Stomach (tissue), 19 donors: ENCODE measurements at places on chromosomes 4 and X. TPM values are rescaled to one million over a fixed set of nuclear protein-coding genes. Genes with fewer than 3 reads are reported as not detected.

LUZP4 gene
- not detected for total RNA-seq

STATH gene
- total RNA-seq = not detected

XAGE3 gene
- total RNA-seq = not detected

F9 gene
- total RNA-seq = not detected

DNA sequence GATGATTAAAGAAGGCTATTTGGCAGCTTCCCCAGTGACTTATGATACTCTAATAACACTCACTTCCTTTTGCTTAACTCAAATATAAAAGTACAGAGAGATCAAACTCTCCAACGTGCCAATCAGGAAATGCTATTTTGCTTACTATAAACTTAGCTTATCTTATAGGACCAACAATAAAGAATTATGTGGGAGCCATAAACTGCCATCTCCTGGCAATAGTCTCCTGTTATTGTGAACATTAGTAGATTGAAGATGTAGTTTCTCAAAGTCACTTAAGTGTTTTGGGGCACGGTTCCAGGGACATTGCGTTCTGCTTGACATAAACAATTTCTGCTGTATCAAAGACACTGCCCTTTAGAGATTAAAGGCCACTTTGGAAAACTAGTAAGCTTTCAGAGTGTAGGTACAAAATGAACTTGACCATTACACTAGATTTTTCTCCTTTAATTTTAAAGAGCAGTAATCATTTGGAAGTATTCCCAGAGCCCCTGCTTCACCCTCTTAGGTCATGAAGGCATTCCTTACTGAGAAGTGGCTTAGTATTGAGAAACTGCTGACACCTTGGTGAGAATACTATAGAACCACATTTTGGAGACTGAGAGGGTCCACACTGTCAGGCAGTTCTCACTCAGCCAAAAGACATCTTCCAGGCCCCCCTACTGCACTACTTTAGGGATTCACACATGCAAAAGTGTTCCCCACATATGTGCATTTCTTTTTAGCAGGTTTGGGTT is 51.9 kb downstream of the MAOA start:
- peak; percentile 35 for DNase-seq

DNA sequence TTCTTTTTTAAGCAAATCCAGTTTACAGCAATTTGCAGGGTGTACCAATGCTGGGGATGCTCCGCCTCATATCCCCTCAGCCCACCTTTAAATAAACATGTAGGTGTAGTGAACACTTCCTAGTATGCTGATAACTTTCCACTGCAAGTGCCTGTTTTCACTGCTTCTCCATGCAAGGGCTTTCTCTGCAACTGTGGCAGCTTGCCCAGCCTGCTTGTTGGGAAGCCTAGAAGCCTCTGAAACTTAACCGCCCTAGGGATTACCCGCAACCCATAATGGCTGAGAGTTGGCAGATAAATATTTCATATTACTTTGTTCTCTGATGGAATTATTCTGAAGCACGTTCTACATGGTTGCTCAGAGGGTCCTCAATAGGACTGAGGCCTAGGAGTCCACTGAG is 253.7 kb upstream of the DDX53 start:
- no peak for DNase-seq
